ENCODE measurements at places on chromosomes 12 and 14.
A peak's percentile ranks its signal among the peaks of the same experiment; 100 is the strongest.

GRCh38 chr14:50191499-50191898, 39.9 kb downstream of the SOS2 start:
- DNase-seq = no peak

DNA sequence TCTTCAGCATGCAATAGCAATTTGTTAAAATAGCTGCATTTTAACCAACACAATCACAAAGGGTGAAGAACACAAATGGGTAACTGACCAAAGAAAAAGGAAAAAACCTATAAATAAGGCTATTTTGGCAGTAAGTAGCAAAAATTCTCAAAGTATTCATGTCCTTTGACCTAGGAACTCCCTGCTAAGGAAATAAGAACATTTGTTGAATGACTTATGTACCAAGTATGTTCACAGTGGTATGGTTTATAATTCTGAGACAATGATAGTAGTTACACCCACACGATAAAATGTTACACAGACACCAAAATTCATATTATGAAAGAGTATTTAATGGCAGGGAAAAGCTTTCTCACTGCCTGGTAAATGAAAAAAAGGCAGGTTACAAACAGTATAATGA, 16.9 kb downstream of the CCDC88C start:
- no peak for DNase-seq

DNA sequence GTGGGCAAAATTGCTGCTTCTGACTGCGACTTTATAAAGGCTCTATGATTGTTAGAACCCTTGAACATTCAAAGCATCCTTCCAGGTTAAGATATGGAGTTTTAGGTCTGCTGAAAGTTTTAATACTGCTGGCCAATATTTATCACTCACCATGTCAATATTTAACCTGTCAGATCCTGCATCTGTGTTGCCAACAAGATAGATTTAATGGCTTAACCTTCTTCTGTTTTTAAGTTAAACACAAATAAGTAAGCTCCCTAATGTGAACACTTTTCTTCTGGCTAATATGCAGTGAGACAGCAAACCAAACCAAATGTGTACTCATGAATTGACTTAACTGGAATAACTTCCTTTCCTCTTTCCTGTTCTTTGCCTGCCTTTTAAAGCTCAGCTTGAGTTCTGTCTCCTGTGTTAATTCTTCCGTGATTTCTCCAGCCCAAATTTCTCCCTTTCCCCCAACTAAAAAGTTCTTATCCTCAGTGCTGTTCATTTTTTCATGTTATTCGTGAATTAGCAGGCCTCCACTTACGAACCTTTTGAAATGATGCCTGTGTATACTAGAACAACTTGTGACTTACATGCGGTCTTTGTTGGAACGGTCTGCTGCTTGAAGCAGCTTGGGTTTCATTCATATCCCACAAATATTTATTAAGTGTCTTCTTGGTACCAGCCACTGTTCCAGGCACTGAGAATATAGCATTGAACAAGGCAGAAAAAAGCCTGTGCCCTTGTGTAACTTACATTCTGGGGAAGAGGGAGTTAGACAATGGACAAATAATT, 9.1 kb downstream of the FBXW8 start:
- no peak for DNase-seq

DNA sequence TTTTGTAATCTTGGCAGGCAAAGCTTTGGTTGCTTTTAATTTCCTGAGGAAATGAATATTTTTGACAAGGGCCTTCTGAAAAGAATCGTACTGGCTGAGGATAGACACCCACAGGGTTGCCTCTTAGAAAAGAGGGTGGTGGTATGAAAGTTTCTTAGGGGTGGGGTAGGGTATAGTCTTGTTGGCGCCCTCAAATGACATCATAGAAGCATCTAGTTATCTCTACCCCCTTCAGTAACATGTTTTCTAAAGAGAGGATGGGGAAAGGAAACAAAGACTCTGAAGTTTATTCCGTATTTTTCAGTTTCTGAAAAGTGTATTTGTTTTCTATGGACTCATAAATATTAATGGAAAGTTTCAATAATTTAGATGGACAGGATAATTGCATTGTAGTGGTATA, 13.7 kb downstream of the PRKCH start:
- no peak for DNase-seq

- no peak for DNase-seq
Measured at GRCh38 chr12:12872139-12872933, 19.0 kb upstream of the GPRC5A start.

DNA sequence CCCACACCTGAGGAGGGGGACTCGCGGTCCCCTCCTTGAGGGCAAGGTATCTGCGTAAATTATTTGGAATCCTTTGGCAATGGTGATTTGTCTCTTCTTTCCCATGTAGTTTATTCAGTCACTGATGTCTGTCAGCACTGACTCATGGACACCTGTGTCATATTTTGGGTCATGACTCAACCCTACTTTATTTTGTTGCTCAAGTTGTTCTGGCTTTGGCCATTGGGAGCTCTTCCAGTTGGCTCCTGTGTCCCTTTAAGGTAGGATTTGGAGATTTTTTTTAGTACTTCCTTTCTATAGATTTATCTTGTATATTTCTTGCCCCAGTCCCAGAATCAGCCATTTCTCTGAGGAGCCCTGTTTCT, 47.4 kb upstream of the C14orf180 start:
- DNase-seq = no peak

DNA sequence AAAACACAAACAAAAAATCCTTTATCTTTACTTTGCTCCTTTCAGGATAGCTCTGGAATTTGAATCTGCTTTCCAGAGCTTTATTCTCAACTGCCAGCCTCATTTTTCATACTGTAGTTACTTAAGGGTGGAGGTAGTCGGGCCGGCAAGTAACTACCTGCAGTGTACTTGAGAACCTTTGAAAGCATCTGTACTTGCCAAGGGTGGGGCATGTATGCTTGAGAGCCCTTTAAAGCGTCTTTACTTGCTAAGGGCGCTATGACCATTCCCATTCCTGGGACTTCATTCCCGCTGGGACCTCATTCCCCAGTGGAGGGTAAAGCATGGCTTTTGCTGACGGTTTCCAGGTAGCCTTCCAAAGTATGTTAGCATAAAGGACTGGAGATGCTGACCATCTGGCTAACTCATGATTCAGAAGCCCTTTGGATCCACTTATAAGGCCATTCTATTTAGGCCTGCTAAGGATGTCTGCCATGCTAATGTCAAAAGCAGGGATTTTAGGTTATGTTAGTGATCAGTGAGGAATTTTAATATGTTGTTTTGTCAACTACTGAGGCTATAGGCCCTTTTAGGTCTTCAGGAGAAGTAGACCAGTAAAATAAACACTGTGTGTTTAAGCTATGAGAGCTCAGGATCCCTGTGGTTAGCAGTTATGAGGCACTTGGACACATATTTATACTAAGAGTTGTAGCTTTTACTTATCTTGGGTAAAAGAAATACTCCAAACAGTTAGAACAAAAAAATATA, 74.9 kb downstream of the CRADD start:
- DNase-seq = no peak

- no peak for DNase-seq
Measured at GRCh38 chr12:30975581-30975980, 49.0 kb downstream of the TSPAN11 start.

DNA sequence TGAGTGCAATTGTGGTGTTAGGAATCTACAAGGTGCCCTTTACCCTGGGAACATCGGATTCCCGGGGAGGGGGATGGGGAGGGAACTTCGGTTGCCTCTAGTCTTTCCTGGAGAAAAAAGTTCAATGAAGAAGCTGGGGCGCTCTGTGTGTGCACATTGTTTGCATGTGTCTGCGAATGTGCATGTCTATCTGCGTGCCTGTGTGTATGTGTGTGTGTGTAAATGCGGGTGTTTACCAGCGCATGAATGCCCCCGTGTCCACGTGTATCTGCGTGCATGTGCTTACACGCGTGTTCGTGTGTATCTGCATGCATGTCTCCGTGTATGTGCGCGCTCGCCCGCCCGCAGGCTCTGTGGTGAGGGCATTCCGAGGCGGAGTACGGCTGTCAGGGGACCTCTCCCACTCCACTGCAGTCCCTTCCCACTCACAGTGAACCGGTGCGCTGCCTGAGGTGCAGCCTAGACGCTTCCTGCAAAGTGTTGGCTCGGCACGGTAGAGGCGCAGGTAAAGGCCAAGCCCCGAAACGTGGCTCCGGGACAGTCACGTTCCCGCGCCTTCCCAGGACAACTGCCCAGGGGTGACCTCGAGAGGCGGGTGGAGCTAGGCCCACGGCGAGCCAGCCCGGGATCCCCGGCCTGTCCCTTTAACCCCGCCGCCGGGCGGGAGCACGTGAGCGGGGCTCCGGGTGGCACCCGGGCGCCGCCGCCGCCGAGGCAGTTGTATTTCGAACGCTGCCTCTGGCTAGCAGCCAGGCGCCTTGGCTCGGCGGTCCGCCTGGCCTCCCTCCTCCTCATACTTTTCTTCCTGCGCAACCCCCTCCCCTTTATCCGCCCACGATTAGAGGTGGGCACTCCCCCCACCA, 539 bp upstream of the HMGA2 start:
- DNase-seq = peak; percentile 71

GRCh38 chr12:105455261-105455660, 124.8 kb downstream of the C12orf75 start:
- DNase-seq = no peak

DNA sequence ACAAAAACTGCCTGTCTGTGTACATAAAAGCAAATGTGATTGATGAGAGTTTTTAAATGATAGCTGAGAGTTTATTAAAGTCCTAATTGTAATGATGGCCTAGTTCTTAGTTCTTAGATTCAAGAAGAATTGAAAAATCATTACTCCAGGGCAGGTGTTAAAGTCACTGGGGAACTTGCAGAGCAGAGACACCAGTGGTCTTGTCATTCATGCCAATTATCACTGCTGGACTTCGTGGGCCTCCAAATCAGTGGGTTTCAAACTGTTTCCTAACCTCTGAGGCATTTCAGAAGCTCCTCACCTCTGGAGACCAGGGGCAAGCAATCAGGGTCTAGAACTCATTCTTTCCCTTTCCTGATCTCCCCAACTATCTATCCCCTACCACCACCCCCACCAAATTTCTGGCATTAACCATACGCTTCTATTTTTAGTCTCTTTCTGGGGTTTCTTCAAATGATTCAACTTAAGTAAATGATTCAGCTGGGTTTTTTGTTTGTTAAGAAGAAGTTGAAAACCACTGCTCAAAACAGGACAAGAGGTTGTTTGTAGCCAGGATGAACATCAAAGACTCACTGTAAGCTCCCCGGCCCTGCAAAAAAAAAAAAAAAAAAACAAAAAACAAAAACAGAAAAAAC, 80.1 kb downstream of the CEP83 start:
- no peak for DNase-seq

- no peak for DNase-seq
Measured at GRCh38 chr12:29158115-29158763, 9.2 kb downstream of the FAR2 start.

DNA sequence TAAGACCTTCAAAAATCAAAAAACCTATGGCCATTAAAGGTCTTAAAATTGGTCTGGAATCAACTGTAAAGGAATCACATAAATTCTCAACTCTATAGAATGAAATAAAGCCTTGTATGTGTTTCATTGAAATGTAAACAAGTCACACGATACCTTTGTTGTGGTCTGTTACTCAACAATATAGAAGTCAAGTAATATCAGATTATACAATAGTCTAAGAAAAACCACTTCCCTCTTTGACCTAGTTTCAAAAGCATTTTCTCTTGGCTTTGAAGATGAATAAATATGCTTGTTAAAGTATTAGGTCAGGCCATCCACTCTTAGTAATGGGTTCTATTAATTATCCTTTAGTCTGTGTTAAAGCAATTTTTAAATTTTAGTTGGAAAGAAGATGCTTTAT, 79.8 kb upstream of the DIO2 start:
- DNase-seq = no peak

DNA sequence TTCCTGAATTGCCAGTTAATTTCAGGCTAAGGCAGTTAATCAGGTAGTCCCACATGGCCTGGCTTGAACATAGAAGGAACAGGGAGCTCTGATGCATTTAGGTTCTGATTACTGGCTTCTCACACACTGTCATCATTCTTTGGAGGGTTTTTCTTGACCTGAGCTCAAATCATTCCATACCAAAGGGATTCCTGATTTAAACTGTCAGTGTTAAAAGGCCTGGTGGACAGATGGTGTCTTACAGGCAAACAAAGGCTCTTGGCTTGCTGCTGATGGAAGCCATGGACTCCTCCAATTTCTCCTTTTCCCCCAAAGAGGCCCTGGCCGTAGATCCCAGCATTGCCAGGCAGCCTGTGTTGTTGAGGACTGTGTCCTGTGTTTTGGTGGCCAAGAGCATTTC, 30.2 kb downstream of the CACNA1C start:
- DNase-seq = no peak

DNA sequence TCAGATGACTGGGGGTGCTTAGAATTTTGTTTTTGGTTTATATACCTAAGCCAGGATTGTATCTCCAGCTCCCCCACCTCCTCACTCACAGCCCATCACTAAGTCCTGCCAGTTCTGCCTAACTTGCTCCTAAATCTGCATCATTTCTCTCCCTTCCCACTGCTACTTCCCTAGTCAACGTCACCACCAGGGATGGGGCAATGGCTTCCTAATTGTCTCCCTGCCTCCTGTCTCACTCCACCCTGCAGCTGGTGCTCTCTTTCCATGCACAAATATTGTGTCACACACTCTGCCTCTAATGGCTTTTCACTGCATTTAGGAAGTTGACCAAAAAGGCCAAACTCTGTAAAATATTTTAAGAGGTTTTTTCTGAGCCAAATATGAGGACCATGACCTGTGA, 11.5 kb downstream of the OAS2 start:
- no peak for DNase-seq

GRCh38 chr12:14619741-14620501, 52.2 kb upstream of the PLBD1 start:
- DNase-seq = no peak

DNA sequence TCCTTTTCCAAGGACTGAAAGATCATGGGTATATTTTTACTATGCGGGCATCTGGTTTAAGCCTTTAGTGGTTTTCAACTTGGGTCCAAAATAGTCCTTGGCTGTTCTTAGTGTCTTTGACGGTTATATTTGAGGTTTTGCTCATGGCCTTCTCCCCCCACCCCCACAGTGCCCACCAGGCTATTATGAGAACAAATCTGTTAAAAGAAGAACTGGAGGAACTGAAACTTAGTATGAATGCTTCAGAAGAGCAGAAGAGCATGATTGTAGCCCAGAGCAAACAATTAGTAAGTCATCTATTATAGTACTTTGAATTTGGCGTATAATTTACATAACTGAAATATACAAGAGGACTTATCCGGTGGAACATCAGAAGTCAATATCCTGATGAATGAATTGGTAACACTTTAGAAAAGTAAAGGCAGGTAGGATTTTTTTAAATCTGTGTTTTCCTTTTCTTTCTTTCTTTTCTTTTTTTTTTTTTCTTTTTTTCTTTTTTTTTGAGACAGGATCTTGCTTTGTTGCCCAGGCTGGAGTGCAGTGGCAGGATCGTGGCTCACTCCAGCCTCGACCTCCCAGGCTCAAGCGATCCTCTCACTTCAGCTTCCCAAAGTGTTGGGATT, 71.8 kb upstream of the BCAT1 start:
- DNase-seq = no peak
